ENCODE measurements at places on chromosomes 4 and X.
A peak's percentile ranks its signal among the peaks of the same experiment; 100 is the strongest.

DNA sequence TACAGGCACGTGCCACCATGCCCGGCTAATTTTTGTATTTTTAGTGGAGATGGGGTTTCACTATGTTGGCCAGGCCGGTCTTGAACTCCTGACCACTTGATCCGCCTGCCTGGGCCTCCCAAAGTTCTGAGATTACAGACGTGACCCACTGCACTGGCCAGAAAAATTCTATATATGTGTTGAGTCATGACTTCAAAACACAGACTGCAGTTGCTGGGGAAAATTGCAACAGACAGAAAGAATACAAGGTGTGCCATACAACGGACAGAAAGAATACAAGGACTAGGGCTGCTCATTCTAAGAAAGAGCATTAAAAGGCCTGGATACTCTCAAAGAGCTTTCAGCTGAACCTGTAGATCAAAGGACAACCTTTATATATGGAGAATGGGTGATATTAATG lies 109.6 kb upstream of the ACSL4 start:
- DNase-seq = no peak

- DNase-seq = peak; percentile 22
These were observed 154.2 kb downstream of the RAB28 start for GRCh38 chr4:13329963-13330362.

- DNase-seq = peak; percentile 38
These were observed 107.6 kb upstream of the PACRGL start for GRCh38 chr4:20592663-20593062.

- DNase-seq = no peak
These were observed 178.7 kb upstream of the MAGEE2 start for GRCh38 chrX:75963774-75964173.

GRCh38 chr4:110904435-110905065 lies 281.7 kb upstream of the PITX2 start:
- peak; percentile 35 for DNase-seq

GRCh38 chrX:13515211-13515930 lies 54.0 kb upstream of the EGFL6 start:
- DNase-seq = peak; percentile 46

DNA sequence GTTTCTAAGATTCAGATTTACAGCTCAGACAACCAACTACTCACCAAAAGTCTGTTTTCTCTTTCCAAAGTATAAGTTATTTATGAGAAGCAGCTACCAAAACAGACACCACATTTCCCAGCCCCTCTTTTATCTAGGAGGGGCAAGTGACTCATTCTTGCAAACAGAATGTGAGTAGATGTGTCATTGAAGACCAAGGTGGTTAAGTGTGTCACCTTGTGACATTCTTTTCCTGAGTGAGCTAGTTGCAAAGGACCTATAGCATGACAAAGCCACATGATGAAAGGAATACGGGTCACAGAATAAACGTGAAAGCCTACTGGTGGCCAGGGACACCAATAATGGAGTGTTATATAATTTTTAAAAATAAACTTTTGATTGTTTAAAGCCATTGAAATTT lies 50.0 kb downstream of the SLC7A11 start:
- DNase-seq = peak; percentile 30

- no peak for DNase-seq
These were observed 146.4 kb downstream of the CPEB2 start for GRCh38 chr4:15148691-15149090.

DNA sequence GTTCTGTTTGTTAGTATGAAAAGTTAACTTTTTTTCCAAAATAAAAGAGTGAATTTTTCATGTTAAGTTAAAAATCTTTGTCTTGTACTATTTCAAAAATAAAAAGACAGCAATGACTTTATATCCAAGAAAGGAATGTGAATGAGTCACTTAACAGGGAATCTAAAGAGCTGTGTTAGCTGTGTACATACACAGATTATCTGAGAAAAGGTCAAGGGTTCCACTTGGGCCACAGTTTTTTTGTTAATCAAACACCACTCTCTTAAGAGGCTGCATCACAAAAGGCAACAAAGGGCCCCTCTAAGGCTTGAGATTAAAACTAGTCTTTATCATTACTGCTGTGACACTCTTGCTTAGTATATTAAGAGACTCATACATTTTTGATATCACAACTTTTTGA lies 82.1 kb downstream of the FIP1L1 start:
- peak; percentile 42 for DNase-seq

All from fibroblast of skin of scalp (primary cell).